AG04450 (cell line): ENCODE measurements at places on chromosomes 7 and 10.
A peak's percentile ranks its signal among the peaks of the same experiment; 100 is the strongest.

DNA sequence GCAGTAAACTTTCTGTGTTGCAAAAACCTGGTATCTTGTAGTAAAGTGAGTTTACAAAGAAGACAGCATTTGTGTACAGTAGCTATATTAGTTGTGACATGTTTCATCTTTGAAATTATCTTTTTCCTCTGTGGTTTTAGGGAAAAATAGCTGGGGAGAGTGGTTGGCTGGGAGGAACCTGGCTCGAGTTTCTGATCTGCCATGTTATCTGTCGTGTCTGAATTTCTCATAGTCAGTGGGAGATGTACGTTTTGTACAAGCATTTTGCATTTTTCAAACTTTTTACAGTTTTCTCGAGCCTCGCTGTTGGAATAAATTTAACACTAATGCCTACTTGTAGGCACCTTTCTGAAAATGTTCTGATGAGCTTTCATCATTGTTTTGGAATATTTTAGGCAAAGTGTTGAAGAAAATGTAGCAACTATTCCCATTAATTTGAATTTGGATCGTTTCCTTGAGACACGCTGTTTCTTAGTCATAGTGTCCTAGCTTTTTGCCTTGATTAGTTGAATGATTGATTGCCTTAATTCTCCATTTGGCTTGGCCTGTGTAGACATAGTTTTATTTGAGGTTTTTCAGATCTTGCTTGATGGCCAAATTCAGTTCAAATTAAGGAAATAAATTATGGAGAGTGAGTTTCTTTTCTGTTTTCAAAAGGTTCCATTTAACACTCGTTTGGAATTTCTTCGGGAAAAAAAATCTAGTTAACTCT lies 65.1 kb downstream of the CAMK1D start:
- no peak for DNase-seq

DNA sequence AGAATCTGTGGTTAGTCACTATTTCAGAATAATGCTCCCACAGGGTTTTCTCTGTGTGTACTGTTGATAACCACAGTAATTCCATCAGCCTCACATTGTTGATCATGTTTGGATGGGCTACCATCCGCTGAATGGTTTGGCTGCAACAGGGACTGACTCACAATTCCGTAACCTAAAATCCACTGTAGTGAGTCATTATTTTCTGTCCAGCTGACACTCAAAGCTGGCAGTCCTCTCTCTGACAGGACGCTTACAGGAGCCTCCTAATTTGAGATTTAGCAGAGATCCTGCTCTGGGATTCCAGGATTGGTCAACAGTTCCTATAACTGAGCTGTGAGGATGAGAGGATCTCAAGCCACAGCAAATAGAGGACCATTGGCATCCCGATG lies 32.7 kb downstream of the VWA2 start:
- peak; percentile 76 for DNase-seq

DNA sequence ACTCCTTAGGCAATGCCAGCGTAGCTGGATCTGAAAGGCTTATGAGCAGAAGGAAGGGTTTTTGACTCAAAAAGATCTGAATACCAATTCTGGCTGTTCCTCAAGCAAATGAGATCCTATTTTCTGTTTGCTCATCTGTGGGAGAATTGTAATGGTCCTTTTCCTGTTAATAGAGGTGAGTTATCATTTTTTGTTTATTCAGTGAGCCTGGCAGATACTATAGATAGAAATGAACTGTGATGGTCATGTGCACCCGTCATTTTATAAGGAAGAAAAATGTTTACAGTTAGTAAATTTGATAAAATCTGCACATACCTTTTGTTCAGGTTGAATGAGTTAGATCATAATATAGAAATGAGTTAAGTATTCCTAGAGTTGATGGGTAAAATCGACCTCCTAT lies 97.7 kb downstream of the ACTR3B start:
- DNase-seq = no peak

DNA sequence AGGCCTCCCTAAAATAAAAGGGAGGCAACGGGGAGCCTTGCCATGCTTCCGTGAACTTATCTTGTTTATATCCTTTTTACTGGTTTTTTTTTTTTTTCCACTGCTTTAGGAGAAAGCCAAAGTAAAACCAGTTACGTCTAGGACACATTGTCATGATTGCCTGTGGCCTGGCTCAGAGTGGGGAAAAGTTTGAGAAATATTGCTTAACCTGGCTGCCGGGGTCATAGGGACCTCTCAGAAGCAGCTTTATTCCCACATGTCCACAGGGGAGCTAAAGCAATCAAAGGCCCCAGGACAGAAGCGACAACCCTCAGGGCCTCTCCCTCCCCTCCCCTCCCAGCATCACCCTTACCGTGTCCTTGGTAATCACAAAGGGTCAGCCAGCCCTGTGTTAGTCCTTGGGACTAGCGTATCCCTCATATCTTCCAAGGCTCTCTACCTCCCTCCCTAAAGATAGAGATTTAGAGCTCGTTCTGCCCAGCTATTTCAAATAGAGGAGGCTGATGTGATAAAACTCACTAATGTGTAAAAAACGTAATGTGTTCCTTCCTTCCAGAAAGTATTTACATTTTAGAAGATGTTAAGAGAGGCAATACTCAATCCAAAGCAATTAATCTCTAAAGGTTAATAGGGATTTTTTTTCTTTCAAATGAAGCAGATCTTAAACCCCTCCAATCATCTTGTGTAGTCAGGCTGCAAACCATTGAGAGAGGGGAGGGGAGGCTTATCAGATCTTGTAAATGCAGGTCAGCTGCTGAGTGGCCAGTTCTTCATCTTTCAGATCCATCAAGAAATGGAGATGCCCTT lies 64.8 kb upstream of the PRKAR2B start:
- DNase-seq = no peak

DNA sequence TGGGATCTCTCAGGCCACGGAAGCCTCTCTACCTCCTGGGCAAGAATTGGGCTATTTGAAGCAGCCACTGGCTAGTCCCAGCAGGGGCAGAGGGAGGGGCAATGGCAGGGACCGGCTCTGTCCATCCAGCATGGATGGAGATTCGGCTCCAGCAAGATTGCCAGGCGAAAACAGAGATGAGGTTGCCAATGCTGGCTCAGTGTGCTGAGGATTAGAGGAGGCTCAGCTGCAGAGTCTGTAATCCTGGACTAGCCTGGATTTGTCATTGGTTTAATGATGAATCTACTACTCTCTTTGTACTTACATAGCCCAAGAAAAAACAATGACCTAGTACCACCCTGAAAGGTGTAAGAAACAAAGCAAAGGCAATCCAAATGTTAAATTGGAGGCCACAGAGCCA lies 112.2 kb upstream of the PDCD4 start:
- no peak for DNase-seq
